T-helper 1 cell treated with Interleukin-12 subunit alpha and Interleukin-12 subunit beta and Interleukin-4 antibody, amounts not matched to agents 30 ng/mL and 1 ng/mL, for 36 hours (primary cell): ENCODE measurements at places on chromosomes 3 and 15. TPM values are rescaled to one million over a fixed set of nuclear protein-coding genes. Genes with fewer than 3 reads are reported as not detected.

The GOLGA8S gene
- total RNA-seq = 0.61 and 0.71 TPM in 2 replicates

The LEKR1 gene
- total RNA-seq = 0.59 and 1.3 TPM in 2 replicates

The EXD1 gene
- total RNA-seq = not detected in 2 replicates

The OSBPL10 gene
- 4.7 and 4.9 TPM in 2 replicates for total RNA-seq

The SERINC4 gene
- 0.17 and 0.41 TPM in 2 replicates for total RNA-seq

The ARHGEF3 gene
- total RNA-seq = 92.4 and 92.7 TPM in 2 replicates
